ENCODE measurements at places on chromosomes 1 and 21. TPM values are rescaled to one million over a fixed set of nuclear protein-coding genes. Genes with fewer than 3 reads are reported as not detected.
A peak's percentile ranks its signal among the peaks of the same experiment; 100 is the strongest.

- peaks cover 9% of the 10 kb centered on the region for H3K4me1 ChIP-seq
- no peak overlapping the region for H3K27ac ChIP-seq
- H3K27me3 ChIP-seq = peaks cover 17% of the 10 kb centered on the region
These were observed 133.2 kb upstream of the BARHL2 start for GRCh38 chr1:90850181-90850897.

- peaks cover 2% of the 10 kb centered on the region for H3K27me3 ChIP-seq
- peaks cover 64% of the 10 kb centered on the region for H3K4me1 ChIP-seq
- H3K36me3 ChIP-seq = peaks cover 18% of the 10 kb centered on the region
- DNase-seq = no peak
These were observed 28.5 kb downstream of the WNT4 start for GRCh38 chr1:22114083-22115012.

Gene CD5L
- polyA plus RNA-seq = not detected

DNA sequence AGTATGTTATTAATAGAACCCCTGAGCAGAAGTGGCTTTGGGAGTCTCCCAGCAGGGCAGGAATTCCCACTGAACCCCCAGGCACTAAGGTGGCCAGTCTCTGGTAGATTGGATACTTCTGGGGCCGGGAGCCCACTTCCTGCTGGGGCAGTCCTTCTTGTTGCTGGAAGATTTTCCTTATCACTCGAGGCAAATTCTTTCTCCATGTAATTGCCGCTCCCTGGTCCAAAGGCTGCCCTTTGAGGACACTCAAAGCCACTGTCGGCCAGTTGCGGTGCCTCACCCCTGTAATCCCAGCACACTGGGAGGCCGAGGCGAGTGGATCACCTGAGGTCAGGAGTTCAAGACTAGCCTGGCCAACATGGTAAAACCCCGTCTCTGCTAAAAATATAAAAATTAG is 22.6 kb upstream of the TNFRSF1B start:
- H3K27me3 ChIP-seq = peaks cover 2% of the 10 kb centered on the region
- DNase-seq = no peak
- peak overlapping the region; percentile 79 for H3K27ac ChIP-seq
- no peaks in the 10 kb centered on the region for H3K36me3 ChIP-seq
- peaks cover 40% of the 10 kb centered on the region for H3K4me1 ChIP-seq

Gene TMEM200B
- not detected for polyA plus RNA-seq

DNA sequence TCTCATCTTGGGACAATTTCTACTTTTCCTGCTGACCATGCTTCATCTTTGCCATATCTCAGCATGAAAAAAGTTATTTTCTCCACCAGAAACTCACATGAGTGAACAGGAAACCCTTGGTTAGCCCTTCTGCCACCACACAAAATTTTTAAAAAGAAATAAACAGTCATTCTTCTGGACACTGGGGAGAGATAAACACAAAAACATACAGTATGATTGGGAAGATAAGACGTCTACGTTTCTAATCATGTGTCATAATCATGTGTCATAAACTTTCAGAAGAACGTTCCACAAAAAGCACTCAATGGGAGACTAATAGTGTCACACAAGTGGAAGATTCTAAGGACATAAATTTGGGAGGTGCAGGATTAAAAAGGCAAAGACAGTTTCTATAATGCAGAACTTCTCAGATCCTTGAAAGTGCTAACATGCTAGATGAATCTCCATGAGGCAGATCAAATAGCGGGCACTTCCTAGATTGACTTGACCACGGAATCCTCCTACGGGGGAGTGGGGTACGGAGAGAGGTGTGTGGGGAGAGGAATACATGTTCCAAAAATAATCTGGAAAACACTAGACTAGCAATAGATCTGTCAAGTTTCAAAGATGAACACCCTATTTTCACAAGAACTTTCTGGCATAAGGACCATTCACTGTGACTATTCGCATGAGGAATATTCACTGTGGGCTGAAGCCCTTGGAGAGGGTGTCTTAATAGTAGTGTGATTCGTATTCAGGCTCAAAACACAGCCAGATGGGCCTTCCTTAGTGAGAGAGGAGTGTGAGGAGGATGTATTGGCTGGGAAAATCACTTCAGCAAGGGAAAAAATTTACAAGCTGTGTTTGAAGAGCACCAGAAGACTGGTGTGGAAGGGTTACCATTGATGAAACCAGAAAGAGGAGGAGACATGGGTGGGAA is 206.7 kb downstream of the SETD4 start:
- H3K4me3 ChIP-seq = no peak overlapping the region
- H3K27me3 ChIP-seq = peaks cover 7% of the 10 kb centered on the region
- no peak for DNase-seq
- H3K4me1 ChIP-seq = no peaks in the 10 kb centered on the region

Data from immature natural killer cell (primary cell).